ENCODE measurements at places on chromosomes 2 and 18.

- no peak for DNase-seq
Measured at GRCh38 chr2:16817305-16818202, 151.9 kb upstream of the CYRIA start.

DNA sequence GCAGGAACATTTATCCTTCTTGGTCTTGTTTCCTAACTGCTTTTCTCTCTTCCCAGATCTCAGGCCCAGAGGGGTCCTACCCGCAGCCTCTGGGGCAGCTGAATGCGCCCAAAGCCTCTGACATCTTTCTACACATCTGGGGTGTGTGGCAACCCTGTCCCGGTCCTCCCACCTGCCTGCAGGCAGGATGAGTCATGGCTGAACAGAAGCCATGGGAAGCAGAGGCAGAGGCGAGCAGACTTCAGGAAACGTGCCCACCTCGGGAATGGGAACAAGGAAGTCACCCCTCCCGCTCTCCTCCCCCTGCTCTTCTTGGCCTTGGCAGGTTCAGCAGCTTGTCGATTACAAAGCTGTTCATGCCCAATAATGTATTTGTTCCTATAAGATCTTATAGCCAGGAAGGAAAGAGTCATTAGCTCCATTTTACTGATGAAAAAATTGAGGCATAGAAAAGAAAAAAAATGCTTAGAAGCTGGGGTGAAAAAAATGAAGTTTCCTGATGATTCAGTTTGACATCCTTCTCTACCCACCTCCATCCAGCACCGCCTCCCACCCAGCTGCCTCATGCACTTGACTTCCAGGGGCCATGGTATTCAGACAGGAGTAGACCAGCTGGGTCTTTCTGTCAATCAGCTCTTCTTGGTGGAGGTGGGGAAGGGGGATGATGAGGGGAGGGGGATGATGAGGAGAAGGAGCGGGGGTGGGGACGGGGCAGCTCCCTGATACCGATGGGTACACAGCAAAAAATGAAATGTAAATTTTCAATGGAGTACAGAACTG is 10.4 kb upstream of the KCNF1 start:
- no peak for DNase-seq

- DNase-seq, result no peak
Measured at GRCh38 chr2:168641636-168642035, 160.8 kb upstream of the NOSTRIN start.

DNA sequence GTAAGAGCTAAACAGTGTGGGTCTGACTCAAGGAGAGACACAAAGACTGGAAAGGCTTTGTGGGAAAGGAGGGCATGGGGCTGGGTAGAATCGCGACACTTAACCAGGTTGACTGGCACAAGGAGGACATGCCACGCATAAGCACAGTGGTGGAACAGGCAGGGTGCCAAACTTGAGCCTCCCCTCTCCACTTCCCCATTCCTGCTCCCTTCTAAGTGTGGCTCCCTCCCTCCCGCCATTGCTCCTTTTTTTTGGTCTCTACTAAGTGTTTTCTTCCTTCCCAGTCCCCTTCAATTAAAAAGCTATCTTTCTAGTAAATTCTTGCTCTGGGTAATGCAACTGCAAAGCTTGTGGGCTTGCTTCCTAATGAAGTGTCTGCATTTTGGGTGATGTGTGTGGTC is 40.3 kb upstream of the ZFP36L2 start:
- DNase-seq, result no peak

DNA sequence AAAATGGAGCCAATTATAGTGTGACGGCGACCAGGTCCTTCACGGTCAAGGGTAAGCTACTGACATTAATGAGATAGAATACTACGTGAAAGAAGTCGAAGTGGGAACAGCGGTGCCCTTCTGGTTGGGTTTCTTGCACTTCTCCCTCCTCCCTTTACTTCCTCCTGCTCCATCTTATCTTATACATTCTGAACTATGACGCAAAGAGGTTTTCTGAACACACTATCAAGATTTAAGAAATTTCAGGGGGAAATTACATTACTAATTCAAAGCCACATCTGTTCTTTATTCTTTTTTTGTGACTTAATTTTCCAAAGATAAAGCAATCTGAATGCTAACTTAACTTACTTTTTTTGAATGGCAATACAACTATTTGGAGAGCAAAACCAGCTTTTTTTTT is 14.8 kb upstream of the IL18R1 start:
- DNase-seq, result no peak

GRCh38 chr18:79478484-79479115 is 82.9 kb downstream of the NFATC1 start:
- no peak for DNase-seq

GRCh38 chr2:11503354-11503927 is 30.4 kb upstream of the GREB1 start:
- DNase-seq, result no peak

Measured in NCI-H2081 treated with DMSO at 0.1 percent for 48 hours (cell line).